Stimulated activated CD8-positive, alpha-beta memory T cell treated with anti-CD3 and anti-CD28 coated beads, Interleukin-2, amount 100 ng/mL, for 48 hours (primary cell): ENCODE measurements at places on chromosomes 2 and 18.

DNA sequence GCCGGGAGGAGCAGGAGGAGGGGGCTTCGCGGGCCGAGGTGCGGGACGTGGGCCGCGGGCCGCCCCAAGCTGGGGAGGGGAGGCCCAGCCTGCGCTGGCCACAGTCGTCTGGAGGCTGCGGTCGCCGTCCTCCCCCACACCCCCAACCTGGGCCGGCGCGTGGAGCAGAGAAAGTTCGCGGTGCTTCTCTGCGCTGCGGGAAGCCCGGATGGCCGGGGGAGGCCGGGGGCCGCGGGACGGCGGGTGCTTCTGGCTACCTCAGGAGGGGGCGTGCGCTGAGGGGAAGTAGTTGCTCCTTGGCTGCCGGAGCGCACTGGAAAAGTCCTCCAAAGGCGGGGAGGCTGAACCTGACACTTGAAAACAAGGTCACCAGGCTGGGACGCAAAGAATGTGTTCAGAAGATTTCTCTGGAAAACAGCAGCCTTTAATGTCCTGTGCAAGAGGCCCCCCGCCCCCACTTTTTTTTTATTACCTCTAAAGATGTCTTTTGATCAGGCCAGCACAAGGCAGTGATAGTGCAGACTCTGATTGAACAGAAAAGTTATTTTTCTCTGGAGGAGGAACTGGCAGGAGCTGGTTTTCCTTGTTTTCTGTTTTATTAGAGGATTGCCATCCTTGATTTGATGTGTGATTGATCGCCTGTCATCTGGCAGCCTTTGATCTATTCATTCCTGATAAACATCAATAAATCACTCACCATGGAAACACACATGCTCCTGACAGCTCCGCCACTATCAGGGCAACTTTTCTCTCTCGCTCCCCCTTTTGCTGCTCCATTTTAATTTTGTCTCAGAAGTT, 1.6 kb downstream of the TSHZ1 start:
- no peak for DNase-seq

GRCh38 chr18:60775978-60776377, 403.4 kb upstream of the MC4R start:
- no peak for DNase-seq

- DNase-seq: no peak
These were observed 122.5 kb downstream of the ARHGAP15 start for GRCh38 chr2:143251681-143252080.

DNA sequence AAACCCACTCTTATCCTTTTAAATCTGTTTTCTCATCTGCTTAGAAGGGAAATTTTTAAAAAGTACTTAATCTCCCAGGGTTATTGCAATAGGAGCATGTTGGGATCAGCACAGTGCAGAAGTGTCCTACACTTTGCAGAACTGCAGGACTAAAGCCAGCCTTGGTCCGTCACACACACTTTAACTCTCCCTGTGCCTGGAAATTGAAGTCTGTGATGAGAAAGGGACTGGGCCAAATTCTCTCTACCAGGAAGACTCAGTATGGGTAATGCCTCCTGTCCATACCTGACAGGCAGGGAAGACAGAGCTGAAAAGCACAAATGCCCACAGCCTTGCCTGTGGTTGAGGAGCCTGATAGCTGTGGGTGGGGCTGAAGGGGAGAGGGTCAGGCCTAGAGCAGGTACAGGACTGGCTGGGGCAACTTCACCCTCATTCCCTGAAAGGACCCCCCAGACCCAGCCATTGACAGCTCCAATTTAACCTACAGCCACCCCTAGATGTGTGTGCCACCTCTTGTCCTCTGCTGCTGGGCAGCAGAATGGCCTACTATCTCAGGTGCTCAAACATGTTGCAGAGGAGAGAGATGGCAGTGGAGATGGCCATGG, 377.2 kb upstream of the KLHL29 start:
- no peak for DNase-seq

DNA sequence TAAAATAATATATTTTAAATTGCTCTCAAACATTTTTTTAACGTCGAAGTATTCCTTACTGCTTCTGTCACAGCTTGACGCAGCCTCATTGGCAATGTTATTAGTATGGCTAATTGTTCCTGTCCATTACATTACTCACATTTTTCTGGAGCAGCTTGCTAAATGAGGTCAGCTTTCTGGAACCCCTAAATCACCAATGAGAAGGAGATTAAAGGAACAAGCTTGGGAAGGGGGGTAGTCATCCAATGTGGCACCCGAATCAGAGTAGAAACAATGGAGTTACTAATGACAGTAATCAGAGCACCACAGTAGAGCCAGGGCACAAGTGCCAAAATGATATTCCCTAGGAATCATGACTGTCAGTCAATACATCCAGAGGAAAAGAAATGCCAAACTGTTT, 5.1 kb downstream of the NEUROD1 start:
- no peak for DNase-seq

- no peak for DNase-seq
These were observed 426.3 kb downstream of the LRP1B start for GRCh38 chr2:141704541-141704940.

DNA sequence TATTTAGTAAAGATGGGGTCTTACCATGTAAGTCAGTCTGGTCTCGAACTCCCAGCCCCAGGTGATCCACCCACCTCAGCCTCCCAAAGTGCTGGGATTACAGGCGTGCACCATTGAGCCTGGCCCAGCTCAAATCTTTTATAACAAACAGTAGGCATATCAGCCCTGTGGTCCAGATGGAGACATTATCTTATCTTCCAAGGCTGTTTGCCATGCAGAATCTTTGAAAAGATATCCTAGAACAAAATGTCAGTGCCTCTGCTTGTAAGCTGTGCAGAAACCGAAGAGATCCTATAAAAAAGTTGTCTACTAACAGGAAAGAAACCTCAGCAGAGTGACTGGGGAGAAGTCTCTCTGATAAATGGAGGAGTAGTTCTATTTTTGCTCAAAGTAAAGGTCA, 142.1 kb downstream of the PTH2R start:
- DNase-seq: no peak

DNA sequence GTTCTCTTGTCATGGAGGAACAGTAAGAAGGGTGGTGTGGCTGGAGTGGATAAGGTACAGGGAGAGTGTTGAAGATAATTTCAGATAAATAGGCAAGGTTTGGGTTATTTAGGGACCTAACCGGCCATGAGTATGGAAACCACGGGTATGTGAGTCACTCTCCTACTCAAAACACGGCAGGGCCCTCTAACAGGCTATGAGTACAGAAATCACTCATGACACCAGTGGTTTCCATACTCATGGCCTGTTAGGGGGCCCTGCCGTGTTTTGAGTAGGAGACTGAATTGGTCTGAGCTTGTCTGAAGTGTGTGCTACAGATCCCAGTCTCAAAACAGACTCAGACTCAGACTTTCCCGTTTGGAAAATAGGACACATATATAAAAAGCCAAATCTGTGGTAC, 428.4 kb upstream of the HNMT start:
- DNase-seq: no peak
